ENCODE measurements at places on chromosomes 7 and 10. TPM values are rescaled to one million over a fixed set of nuclear protein-coding genes. Genes with fewer than 3 reads are reported as not detected.

LBX1 gene
- not detected for total RNA-seq

TFEC gene
- not detected for total RNA-seq

TMEM139 gene
- 8.7 TPM for total RNA-seq

STAMBPL1 gene
- 9.0 TPM for total RNA-seq

UBE2H gene
- total RNA-seq, result 103 TPM

PPP1R17 gene
- total RNA-seq, result not detected

RBP3 gene
- not detected for total RNA-seq

ST8SIA6 gene
- not detected for total RNA-seq

MKX gene
- 0.05 TPM for total RNA-seq

SPDYE2 gene
- not detected for total RNA-seq

TMEM236 gene
- 0.07 TPM for total RNA-seq

PAX4 gene
- not detected for total RNA-seq

ABCB4 gene
- total RNA-seq, result not detected

OGDH gene
- total RNA-seq, result 82.2 TPM

OR2A42 gene
- total RNA-seq, result not detected

BPGM gene
- total RNA-seq, result 13.3 TPM

CHCHD3 gene
- total RNA-seq, result 46.7 TPM

WDR86 gene
- total RNA-seq, result 0.14 TPM

Data from airway epithelial cell (primary cell).